ENCODE measurements at places on chromosomes 7 and 10. TPM values are rescaled to one million over a fixed set of nuclear protein-coding genes. Genes with fewer than 3 reads are reported as not detected.

Gene UPK3B
- total RNA-seq: 1.5 TPM

Gene NPTX2
- 0.23 TPM for total RNA-seq

Gene EPO
- 19.2 TPM for total RNA-seq

Gene ENTPD1
- 1.8 TPM for total RNA-seq

Gene DGKB
- total RNA-seq: not detected

Gene FOXI2
- total RNA-seq: not detected

Gene MCM10
- total RNA-seq: 2.2 TPM

DNA sequence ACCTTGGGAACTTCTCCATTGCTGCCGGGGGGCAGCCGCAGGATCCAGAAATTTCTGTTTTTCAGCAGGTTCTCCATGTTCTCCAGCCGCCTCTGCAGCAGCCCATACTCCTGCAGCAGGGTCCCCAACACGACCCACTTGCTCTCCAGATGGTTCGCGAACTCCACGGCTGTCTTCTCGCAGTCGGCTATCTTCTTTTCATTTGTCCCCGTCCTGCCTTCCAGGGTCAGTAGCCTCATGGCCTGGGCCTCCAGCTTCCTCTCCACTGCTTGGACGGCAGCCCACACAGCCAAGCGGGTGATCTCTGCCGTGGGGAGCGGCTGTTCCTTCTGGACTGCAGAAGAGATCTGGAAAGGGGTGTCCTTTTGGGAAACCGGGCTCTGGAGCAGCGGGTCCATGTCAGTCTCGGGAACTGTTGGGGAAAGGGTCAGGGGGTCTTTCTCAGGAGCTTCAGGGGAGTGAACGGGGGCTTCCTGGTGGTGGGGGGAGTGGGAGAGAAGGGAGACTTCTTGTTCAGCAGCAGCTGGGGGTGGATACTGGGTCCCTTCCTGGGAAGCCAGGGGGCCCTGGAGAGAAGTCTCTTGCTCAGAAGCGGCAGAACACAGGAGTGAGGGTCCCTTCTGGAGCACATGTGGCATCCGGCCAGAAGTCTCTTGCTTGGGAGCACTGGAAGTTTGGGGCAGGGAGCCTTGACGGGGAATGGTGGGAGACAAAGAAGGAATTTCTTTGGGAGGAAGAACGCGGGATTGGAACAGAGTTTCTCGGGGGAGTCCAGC, 5.5 kb downstream of the ZNF777 start:
- H3K4me3 ChIP-seq: no peak overlapping the region
- no peak overlapping the region for H3K27ac ChIP-seq
- H3K4me1 ChIP-seq: no peaks in the 10 kb centered on the region
- no peak for DNase-seq

DNA sequence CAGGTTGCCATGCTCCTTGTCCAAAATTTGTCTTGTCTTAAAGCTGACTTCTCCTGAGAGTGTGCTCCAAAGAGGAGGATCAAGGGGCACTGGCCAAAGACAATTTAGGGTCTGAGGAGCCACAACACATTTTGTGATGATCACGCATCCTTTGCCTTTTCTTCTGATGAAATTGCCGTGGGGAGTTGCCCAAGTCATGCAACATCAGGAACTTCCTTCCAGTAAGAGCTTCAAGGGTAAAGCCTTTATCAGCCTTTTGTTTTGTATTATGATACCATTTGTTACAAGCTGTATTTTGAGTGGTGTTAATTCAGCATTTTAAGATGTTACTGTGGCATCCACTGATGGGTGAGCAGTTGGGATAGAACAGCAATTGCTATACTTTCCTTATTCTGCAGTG, 131.2 kb upstream of the MKI67 start:
- no peak overlapping the region for H3K27ac ChIP-seq
- no peak for DNase-seq
- H3K36me3 ChIP-seq: no peaks in the 10 kb centered on the region

DNA sequence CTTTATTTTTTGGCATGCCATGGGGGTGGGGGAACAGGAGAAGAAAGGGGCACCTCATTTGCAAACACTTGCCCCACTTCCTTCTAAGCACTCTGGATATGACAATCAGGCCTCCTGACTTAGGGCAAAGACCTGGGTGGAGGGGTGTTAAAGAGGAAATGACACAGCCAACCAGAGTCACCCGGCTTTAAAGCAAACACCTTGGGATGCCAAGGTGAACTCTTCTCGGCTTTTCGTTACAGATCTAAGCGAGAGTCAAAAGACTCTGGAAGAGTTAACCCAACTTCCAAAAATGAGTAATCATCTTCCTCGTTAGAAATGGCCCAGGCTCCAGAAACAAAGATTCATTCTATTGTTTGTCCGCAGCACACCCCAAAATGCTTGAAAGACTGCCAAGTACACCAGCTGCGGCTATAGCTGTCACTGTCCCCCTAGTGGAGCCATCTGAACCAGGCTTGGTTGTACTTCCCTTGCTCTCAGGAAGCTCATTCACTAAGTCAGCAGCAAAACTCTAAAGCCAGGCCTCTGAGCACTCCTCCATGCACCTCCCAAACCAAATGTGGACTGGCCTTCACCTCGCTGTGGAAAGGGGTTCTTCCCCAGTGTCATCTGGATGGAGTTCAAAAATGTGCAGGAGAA, 24.8 kb downstream of the FAM53B start:
- no peaks in the 10 kb centered on the region for H3K36me3 ChIP-seq
- peak overlapping the region; percentile 25 for H3K27ac ChIP-seq
- no peak overlapping the region for H3K4me3 ChIP-seq
- no peak for DNase-seq

DNA sequence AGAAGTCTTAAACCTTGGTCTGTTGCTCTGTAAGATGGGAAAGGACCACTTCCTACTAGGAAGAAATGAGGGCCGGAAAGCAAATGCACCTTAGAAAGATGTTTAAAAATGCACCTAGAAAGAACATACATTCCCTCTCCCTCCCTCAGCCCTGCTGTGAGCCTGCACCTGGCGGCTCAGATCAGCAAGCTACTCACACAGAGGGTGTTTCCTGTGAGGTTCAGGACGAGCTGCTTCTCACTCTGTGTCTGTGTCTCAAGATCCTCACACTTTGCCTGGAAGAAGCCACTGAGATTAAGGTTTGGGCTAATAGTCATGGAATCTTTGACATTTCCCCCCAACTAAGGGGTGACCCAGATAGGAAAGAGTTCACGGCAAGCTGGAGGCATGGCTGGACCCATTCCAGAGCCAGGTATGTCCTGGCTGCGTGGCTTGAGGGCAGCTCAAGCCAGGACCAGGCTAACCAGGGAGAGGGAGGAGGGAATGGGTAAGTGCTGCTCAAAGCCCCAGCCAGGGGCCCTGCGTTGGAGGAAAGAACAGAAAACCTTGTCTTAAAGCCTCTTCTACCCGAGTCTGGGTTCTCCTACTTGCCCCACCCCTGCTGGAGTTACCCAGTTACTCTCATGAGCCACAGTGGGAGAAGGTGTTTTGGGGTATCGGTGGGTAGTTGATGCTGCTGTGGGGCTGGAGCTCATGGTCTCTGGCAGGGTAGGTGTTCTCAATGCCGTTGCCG, 47.5 kb downstream of the PODXL start:
- H3K27me3 ChIP-seq: no peaks in the 10 kb centered on the region
- no peaks in the 10 kb centered on the region for H3K36me3 ChIP-seq
- no peak for DNase-seq

DNA sequence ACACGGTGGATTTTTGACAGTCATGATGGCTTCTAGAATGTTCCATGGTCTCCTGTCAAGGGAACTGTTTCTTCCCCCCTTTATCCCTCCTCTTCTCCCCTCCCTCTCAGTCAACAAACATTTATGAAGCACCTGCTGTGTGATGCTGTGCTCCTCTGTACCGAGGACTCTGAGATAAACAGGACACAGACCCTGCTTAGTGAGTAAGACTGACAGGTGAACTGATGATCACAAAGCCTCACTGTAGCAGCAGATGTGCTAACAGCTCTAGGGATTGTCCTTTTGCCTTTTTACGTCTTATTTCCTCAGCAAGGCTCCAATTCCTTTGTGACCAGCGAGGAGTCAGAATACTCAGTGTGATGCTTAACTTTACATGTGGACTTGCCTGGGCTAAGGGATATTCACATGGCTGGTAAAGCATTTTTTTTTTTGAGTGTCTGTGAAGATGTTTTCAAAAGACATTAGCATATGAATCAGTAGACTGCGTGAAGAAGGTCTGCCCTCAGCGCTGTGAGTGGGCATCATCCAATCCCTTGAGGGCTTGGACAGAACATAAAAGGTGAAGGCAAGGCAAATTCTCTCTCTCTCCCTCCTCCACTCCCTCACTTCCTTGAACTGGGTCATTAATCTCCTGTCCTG, 170.1 kb downstream of the ADRA2A start:
- no peaks in the 10 kb centered on the region for H3K36me3 ChIP-seq
- no peak overlapping the region for H3K4me3 ChIP-seq
- no peaks in the 10 kb centered on the region for H3K4me1 ChIP-seq

DNA sequence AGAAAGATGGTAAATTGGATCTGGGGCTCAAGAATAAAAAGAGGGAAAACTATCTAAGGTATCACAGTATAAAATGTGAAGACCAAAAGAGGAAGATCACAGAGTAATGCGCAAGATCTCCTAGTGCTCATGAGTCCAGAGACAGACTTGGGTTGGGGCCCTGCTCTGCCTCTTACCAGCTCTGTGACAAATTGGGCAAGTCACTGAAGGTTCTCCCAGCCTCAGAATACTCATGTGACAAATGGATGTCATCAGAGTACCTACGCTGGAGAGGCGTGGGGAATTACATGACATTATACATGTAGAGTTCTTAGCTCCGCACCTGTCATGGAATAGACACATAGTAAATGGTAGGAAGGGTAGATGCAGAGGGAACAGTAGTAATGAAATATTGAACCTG, 124.4 kb downstream of the DOCK4 start:
- H3K27me3 ChIP-seq: no peaks in the 10 kb centered on the region
- H3K27ac ChIP-seq: peak overlapping the region; percentile 47

- DNase-seq: no peak
- no peaks in the 10 kb centered on the region for H3K27me3 ChIP-seq
- H3K27ac ChIP-seq: no peak overlapping the region
- peaks cover 4% of the 10 kb centered on the region for H3K4me1 ChIP-seq
- no peaks in the 10 kb centered on the region for H3K36me3 ChIP-seq
Measured at GRCh38 chr7:45927721-45928120, 6.6 kb upstream of the IGFBP3 start.

GRCh38 chr10:12838995-12839927, 162.3 kb downstream of the CCDC3 start:
- H3K36me3 ChIP-seq: no peaks in the 10 kb centered on the region
- H3K27me3 ChIP-seq: no peaks in the 10 kb centered on the region
- no peak for DNase-seq
- H3K27ac ChIP-seq: peak overlapping the region; percentile 36
- H3K4me1 ChIP-seq: peaks cover 4% of the 10 kb centered on the region

GRCh38 chr10:18436902-18437301, 214.5 kb downstream of the NSUN6 start:
- H3K27me3 ChIP-seq: no peaks in the 10 kb centered on the region
- H3K4me1 ChIP-seq: no peaks in the 10 kb centered on the region
- no peak overlapping the region for H3K27ac ChIP-seq
- DNase-seq: no peak

- H3K4me1 ChIP-seq: no peaks in the 10 kb centered on the region
- H3K27me3 ChIP-seq: no peaks in the 10 kb centered on the region
- no peak for DNase-seq
- H3K27ac ChIP-seq: no peak overlapping the region
Measured at GRCh38 chr10:7085913-7086589, 324.8 kb downstream of the SFMBT2 start.

Data from right lobe of liver (tissue), 6 donors.